ENCODE measurements at places on chromosomes 13 and 19.

DNA sequence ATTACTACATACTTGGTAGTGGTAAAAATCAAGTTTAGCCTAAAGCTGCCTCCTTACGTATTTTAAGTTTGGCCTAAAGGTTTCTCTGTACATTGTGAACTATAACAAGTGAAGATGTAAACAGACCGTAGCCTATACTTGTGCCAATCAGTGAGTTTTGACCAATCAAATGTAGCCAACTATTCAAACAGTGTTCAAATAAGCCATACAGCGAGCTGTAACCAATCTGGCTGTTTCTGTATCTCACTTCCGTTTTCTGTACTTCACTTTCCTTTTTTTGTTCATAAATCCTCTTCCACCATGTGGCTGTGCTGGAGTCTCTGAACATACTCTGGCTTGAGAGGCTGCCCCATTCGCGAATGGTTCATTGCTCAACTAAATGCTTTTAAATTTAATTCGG lies 2504.6 kb downstream of the PCDH9 start:
- DNase-seq = no peak

- DNase-seq = no peak
Measured at GRCh38 chr19:1863328-1863637, at the start of gene KLF16. Gene KLF16 (minus strand): TSS chr19:1863579. CDS start chr19:1863497, 82 bp downstream.

- no peak for DNase-seq
Measured at GRCh38 chr19:2555422-2556220, 79.7 kb downstream of the GADD45B start.

DNA sequence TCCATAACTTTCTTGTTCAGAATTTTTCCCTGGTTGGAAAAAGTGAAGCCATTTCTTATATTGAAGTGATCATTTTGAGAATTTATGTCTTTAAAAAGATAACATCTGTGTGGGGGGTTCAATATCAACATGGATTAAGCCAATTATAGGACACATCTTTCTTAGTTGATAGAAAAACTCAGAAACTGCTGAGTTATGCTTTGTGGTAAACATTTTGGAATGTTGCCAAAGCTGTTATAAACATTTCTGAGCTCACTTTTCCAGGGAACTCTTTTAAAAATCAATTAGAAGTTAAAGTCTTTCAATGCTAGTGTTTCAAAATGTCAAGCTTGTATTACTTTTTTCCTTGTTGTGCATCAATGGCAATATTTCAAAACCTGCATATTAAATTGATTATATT lies 248.8 kb downstream of the DACH1 start:
- DNase-seq = peak; percentile 31

GRCh38 chr19:6250024-6250615 lies 29.7 kb downstream of the MLLT1 start:
- DNase-seq = peak; percentile 86

GRCh38 chr13:46866150-46866549 lies 30.7 kb downstream of the HTR2A start:
- DNase-seq = peak; percentile 8

GRCh38 chr13:78689011-78689410 lies 30.1 kb upstream of the OBI1 start:
- DNase-seq = no peak

DNA sequence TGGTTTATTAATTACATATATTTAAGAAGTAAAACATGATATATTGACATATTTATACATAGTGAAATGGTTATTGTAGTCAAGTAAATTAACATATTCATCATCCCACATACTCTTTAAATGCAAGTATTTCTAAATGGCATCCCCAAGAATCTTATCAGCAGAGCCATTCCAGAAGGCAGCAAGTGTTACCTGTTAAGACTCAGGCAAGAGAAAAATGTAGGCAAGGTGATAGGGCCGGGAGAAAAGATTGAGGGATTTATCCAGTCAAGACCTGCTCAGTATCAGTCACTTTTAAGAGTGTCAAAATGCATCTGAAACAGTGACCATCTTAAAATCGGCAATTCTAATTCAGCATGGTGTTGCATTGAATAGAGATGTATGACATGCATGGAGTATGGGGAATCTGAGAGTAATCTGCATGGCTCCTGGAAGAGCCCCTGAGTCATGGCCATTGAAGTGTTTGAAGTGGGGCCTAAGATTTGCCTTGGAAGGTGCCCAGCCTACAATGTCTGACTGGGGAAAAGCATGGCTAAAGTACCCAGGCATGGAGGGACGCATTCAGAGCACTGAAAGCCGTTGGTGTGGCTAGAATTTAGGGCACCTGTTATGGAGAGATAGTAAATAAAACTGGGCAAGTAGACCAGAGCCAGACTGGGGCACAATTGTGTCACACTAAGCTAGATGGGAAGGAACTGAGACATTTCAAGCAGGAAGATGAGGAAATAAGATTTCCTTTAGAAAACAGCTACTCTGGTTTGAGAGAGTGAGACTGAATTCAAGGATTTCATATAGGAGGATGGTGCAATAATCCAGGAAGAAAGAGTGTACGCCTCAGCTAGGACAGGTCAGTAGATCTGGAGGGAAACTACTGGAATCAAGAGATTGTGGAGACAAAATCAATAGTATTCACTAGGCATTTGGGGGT lies 25.0 kb upstream of the C1QTNF9B start:
- DNase-seq = peak; percentile 43

DNA sequence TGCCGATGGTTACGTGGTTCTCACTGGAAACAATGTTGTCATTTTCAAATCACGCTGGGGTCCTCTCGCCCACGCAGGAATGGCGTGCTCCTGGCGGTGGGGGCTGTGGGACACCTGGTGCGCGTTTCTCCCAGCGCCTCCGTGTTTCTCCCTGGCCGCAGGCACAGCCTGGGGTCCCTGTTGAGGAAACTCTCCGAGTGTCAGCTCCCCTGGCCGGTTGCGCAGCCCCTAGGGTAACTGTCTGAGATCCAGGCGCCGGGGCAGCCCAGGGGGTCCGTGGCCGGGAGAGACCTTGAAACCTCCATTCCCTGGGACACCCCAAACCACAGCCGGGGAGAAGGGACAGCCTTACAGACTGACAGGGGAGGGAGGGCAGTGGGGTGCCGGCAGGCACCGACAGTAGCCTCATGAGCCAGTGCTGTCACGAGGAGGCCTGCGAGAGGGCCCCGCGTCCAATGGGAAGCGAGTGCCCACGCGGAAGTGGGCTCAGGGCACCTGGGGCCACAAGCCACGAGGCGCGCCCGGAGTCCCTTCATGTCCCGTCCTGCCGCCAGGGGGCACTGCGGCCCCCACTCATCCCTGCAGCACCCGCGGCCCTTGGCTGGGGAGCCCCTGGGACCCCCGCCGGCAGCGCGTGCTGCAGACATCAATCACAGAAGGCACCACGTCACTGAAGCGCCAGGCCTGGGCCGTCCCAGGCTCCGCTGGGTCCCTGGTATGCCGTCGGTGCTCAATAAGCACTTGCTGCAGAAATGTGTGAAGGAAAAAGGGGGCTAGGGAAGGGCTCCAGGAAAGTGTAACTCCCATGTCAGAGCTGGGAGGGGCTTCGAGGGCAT lies 9.5 kb downstream of the ADAMTSL5 start:
- no peak for DNase-seq

DNA sequence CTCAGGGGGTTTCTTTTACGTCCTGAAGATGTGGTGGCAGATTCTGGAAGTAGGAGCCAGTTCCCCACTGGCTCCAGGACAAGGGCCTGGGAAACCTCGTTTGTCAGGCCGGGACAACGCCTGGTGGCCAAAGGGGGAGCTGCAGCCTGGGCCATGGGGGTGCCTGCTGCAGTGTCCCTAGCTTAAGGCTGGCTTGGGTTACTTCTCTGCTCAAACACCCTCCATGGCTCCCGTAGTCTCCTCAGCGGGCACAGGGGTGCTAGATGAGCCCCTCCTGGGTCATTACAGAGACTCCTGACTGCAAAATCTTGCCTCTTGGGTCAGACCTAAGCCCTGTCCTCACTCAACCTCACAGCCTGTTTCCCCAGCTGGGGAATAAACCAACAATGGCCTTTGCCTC lies 14.7 kb downstream of the CILP2 start:
- no peak for DNase-seq

GRCh38 chr13:112233256-112233655 lies 142.9 kb upstream of the SPACA7 start:
- no peak for DNase-seq

- no peak for DNase-seq
Measured at GRCh38 chr19:51794885-51795490, at the start of gene FPR3. Gene FPR3 (plus strand): TSS chr19:51795157. CDS start chr19:51823749, 28,592 bp downstream.

All from astrocyte (in vitro differentiated cells and primary cell).